ENCODE measurements at places on chromosomes 2 and 18. TPM values are rescaled to one million over a fixed set of nuclear protein-coding genes. Genes with fewer than 3 reads are reported as not detected.

DNA sequence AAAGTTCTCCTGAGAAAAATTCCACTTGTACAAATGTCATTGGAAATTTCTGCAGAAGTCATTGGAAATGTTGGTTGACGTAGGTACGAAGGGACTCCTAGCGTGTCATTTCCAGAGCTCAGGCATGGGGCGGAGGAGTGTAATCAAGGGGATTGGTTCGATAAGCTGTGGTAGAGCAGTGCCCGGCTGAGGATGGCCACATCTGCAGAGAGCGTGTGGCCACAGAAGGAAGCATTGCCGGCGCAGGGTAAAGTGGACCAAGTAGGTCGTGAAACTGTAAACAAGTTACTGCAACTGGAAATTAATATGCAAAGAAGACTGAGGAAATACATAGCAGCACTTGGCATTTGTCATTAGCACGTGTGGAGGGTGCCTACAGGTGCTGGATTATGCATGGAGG, 101.8 kb downstream of the DGKD start:
- no peak for DNase-seq

- DNase-seq = no peak
Measured at GRCh38 chr18:61939046-61939674, 46.4 kb upstream of the RNF152 start.

DNA sequence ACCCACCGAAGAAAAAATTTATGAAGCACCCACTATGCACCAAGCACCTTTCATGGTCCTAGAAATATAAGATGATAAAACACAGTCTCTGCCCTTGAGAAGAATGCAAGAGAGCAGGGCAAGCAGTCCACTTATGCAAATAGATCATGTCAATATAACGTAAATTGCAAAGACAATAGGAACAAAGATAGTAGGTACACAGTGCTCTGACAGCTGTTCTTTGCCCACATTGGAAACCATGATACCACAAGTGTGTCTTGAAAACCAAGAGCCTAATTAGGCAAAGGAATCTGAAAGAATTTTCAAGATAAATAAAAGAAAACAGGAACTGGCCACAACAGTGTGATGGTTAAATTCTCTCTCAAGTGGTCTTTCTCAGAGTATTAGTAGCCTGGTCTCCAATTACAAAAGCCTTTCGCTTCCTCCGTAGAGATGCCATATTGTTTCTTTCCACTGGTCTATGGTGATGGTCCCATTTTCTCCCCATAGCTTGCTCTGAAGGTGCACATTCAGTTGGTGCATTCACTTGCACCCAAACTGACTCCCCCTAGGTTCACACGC, 108.5 kb downstream of the VWC2L start:
- DNase-seq = no peak

DNA sequence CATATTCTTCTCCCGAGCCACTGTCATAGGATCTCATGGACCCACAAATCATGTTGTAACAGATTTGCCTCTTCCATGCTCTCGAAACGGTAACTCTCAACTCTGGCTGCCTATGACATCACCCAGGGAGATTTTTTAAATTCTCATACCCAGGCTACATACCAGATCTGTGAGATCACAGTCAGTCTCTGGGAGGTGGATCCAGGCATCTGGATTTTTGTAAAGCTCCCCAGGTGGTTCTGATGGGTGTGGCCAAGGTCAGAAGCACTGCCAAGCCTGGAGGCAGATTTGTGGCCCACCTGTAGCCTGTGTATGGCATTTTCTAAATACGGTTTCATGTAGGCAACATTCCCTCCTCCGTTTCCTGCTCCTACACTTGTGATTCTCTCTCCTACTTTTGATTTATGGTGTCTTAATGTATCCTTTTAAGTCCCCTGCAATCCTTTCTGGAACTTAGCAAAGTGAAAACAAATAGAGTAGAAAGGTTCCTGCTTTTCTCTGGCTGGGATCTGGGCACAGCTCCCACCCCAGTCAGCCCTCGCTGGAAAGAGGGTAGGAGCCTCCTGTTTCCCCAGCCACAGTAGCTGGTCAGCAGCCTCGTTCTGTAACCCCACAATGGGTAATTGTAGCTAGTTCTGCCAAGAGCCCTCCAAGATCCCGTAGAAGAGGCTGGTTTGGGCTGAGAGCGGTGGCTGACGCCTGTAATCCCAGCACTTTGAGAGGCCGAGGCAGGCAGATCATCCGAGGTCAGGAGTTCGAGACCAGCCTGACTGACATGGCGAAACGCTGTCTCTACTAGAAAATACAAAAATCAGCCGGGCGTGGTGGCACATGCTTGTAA, 96.2 kb downstream of the KLHL29 start:
- no peak for DNase-seq

DNA sequence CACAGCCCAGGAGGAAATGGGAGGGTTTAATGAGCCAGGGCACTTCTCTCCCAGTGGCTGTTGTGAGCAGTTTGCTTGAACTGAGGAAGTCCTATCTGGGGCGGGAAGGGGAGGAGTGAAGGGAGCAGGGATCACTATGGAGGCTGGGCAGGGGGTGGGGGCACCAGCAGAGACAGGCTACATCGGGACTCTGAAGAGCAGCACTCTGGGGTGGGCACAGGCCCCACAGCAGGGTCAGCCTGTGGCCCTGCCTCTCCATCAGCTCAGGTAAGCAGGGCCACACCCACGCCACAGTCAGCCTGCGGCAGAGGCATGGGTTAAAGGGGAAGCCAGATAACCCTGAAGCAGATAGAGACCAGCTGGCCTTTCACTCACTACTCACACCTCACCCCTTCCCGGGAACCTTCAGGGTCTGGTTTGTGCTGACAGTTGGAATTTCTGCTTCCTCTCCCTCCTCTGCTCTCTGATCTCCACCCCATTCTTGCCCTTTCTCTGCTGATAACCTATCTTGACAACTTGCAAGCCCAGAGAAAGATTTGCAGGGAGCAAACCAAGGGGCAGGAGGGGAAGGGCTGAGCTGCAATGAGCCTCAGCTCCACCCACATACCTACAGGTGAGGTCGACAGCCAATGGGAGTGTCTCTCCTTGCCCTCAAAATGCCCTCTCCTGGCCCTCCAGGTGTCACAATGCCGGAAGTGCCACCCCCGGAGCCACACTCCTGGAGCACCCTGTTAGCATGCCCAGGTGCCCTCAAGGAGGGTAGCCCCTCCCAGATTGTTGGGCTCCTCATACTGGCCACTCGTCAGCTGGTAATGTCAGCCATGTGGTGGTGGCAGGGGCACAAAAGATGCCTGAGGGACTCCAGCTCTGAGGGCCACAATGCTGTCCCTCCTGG, 3.7 kb downstream of the SIGLEC15 start:
- no peak for DNase-seq

The KIF5C gene
- 23.9 TPM for total RNA-seq

DNA sequence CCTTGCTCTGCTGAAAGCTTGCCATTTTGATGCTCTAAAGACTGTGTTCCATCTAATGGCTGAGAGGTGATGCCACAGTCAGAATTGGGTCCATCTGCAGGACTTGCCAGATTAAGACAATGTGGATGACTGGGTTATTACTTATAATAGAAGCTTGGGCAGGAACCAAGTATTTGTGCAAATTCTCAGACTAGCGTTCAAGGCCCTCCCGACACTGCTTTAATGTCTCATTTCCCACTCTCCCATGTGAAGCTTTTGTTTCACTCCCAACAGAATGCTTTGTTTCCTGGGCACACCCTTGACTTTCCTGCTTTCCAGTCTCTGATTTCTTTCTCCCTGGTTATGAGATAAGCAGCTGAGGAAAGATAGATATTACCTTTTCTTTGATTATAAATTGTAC, 215.8 kb downstream of the KCNS3 start:
- DNase-seq = no peak

The SFXN5 gene
- 9.1 TPM for total RNA-seq

DNA sequence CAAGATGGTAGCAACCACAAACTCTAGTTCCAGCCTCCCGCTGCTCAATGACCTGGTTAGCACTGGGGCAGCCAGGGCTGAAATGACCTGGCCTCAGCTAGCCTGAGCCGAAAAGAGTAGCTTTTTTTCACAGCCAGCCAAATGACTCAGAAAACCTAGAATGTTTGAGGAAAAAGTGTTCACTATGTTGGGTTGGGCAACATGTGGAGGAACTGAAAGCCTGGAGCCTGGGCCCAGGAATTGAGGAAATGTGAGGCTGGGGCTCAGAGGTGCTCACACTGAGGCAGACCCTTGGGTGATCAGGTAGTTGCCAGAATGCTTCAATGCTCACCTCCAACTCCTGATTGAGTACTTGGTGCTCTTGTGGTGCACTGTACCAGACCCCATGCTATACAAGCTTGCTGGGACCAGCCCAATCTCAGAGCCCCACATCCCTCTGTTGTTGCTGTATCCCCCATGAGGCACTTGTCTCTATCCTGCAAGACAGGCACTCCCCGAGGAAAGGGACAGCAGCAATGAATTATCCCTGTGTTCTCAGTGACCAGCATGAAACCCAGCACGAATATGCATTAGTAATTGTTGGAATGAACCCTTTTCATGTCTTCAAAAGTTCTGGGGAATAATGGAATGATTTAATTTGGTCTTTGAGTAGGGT, 116.2 kb downstream of the USP34 start:
- no peak for DNase-seq

GRCh38 chr2:10504994-10505820, 57.1 kb upstream of the ODC1 start:
- no peak for DNase-seq

GRCh38 chr18:48213791-48214190, 195.4 kb downstream of the ZBTB7C start:
- no peak for DNase-seq

DNA sequence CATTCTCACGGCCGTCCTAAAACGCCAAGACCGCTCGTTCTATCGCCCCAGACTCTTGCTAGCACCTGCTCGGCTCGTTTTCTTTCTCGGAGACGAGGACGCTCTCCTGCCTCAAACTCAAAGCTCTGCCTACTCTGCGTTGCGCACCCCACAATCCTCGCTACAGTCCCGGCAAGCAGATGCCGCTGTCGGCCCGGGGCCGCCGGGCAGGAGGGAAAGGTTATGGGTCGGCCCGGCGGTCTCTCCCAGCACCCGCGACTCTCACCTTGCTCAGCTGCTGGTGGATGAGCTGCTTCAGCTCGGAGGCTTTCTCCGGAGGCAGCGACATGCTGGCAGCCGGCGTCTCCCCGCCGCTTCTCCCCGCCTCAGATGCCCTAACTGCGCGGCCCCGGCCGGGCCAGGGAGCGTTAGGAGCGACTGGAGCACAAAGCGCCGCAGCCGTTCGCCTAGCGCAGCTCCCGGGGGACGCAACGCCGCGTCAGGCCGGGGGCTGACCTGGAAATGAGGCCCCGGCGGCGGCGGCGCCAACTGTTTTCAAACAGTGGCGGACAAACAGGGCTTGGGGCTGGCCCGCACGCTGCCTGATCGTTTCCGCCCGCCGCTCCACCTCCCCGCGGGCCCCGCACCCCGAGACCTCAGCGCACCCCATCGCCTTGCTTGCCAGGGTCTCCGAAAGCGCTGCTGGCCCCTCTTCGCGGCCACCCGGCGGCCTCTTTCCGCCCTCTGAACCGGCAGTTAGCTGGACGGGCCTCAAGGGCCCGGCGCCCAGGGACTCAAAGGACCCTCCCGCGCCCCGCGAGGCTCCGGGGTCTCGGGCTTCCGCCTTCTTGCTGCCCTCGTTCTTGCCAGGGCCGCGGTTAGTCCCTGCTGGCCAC, at the start of the genes CEP76 and PSMG2:
TSS of gene CEP76 (minus strand) at position 503 of the 875 bp plus-strand sequence. CDS start at position 328, 175 bp downstream.
TSS of gene PSMG2 (plus strand) at position 822 of the 875 bp plus-strand sequence. CDS start 66 bp downstream, outside the sequence.
- DNase-seq = peak; percentile 89

- no peak for DNase-seq
Measured at GRCh38 chr18:62767321-62767720, 52.0 kb downstream of the PHLPP1 start.

- peak; percentile 37 for DNase-seq
Measured at GRCh38 chr18:67359873-67360838, 156.4 kb downstream of the DSEL start.

GRCh38 chr2:142082368-142082767, 48.4 kb downstream of the LRP1B start:
- no peak for DNase-seq

DNA sequence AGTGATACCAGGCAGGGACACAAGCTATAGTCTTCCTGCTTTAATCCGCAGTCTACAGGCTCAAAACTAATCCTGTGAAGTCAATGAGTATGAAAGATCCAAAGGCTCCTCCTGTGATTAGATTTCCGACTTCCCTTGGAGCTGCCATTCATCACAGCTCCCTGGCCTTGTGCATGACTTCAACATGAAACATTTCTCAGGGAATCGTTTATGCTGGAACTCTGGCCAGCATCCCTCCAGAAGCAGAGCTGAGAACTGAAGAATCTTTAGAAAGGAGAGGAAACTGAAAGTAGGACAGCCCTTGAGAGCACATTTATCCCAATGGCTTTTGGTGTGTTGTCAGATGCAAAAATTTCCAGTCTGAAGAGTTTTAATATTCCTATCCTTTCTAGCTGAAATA, 84.3 kb upstream of the SESTD1 start:
- DNase-seq = no peak

GRCh38 chr2:61633250-61633649, 95.1 kb upstream of the XPO1 start:
- DNase-seq = no peak

The VIT gene
- not detected for total RNA-seq

DNA sequence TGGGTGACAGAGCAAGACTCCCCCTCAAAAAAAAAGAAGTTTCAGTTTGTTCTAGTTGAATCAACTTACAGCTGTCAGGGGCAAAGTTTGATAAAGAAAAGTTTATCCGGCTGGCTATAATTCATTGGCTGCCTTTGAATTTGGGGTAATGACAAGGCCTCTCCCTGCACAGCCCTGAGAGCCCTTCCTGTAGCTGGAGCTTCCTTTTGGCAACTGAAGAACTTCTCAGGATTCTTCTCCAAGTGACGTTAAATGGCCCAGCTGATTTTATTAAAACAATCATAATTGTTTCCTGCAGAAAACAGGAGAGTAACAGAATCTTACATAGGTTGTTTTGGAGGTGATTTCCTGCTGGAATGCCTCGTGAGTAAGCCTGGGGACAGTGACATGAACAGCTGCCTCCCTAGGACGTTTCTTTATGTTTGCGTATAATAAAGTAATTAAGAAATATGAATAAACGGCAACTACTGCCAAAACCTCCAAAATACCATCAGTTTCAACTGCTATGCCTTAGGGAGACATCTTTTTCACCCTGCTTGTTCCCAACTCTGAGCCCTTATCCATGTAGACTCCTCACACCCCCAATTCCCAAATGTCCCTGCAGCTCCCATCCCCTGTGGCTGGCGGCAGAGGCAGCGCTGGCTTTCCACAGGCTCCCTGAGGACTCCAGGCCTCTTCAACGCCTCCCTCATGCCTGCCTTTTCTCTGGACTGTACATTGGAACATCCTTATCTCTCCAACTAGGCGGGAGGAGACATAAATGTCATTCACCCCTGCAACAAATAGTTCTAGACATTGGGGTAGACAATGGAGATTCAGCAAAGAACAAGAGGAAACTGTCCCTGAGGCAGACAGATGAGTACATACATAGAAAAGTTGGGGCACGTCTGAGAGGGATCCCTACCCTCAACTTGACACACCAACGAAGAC, 59.2 kb upstream of the FZD7 start:
- no peak for DNase-seq

- no peak for DNase-seq
Measured at GRCh38 chr2:160551259-160551658, 57.7 kb upstream of the RBMS1 start.
